ENCODE measurements at places on chromosomes 3 and 15.

DNA sequence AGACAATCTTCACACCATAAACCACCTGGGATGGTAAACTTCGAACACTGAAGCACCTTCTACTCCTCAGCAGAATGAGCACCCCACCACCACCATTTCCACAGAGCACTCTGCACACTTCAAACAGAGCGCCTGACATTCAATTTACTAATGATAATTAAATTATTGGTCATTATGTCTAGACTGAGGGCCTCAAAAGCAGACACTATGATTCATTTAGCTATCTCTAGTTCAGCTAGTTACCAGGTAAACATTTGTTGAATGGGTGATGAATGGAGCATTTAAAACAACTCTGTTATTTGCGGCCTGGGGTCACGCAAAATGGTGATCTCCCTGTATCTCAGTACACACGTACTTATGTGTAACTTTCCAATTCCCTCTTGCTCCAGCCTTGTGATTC lies 40.9 kb downstream of the ACAP2 start:
- no peak for DNase-seq

DNA sequence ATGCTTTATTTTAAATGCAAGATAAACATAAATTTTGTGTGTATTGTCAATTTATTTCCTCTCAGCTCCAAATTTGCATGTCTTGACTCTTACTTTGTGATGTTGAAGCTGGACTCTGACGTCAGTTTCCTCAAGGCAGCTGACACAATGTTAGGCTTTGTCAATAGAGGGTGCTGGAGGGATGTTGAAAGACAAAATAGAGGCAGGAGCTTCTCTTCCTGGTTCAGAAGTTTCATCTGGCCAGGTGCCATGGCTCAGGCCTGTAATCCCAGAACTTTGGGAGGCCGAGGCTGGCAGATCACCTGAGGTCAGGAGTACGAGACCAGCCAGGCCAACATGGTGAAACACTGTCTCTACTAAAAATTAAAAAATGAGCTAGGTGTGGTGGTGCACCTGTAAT lies 408.6 kb downstream of the GBE1 start:
- DNase-seq: no peak

DNA sequence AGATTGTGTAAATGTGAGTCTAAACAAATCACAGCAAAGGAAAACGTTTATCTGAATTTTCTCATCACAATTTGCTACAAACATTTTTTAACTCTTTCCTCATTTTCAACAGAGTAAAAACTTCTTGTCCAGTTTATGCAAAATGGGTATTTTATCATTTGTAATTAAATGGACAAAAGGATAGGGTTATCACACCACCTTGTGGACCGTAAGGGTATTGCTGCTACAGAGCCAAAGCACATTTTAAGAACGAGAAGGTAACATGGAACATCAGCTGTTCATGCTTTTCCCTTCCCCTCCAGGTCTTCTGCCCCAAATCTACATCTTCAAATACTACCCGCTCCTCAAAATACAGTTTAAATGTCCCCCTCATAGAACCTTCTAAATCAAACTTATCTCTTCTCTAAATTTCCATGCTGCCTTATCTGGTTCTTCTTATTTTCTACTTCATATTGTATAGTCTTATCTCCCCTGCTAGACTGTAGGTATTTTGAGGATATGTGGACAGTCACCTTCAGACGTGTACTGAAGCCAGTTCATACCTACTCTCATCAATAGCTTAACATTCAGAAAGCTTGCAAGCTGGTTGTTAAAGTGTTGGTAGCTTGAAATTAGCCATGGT lies 12.8 kb upstream of the SETMAR start:
- peak; percentile 50 for DNase-seq

GRCh38 chr15:91186904-91187656 lies 87.0 kb downstream of the SV2B start:
- peak; percentile 17 for DNase-seq

DNA sequence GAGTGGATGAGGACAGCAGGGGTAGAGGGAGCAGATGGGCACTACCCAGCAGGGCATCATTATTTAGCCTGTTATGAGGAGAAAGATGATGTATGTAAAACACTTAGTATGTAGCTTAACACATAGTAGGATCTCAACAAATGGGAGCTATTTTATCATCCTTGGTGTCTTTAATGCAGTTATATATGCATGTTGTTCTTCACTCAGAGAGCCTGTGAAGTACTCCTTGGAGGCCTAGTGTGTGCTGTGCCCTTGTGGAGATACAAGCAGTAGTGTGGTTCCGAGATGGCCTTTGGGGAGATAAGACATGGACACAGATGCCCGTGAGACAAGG lies 124.2 kb downstream of the LIPC start:
- no peak for DNase-seq

GRCh38 chr3:86554383-86554782 lies 436.6 kb downstream of the VGLL3 start:
- no peak for DNase-seq

GRCh38 chr15:28868744-28869345 lies 16.9 kb upstream of the APBA2 start:
- no peak for DNase-seq

DNA sequence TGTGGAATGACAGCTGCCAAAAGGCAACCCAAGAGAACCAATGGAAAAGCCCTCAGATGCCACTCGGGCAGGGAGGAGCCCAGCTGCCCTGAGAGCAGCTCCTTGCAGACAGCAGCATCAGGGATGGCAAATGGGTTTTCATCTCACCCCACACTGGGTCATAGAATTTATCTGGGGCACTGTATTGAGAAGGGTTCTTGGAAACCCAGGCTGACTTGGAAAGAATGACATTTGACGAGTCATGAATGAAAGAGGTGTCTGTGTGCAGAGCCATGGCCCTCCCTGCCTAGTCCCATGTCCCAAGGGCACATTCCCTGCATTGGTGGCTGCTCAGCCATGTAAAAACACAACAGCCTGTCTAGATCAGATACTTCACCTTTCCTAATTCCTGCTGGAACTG lies 157.9 kb upstream of the BHLHE40 start:
- DNase-seq: no peak

GRCh38 chr3:118116991-118117390 lies 917.7 kb downstream of the IGSF11 start:
- DNase-seq: peak; percentile 54

- DNase-seq: no peak
Measured at GRCh38 chr3:126889276-126890201, 93.4 kb upstream of the PLXNA1 start.

DNA sequence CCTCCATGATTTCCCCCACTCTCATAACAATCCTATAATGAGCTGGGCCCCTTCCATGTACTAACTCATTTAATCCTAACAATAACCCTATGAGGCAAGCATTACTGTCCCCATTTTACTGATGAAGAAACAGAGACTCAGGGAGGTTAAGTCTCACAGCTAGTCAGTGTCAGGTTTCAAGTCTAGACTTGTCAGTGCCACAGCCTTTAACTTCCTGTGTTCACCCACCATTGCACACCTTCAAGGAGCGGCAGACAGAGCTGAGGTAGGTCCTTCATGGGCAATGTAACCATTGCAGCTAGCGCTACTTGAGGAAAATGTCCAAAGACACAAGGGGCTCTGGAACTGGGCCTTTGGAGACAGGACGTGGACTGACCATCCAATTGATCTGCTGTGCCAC lies 105.8 kb upstream of the CTNNB1 start:
- no peak for DNase-seq

DNA sequence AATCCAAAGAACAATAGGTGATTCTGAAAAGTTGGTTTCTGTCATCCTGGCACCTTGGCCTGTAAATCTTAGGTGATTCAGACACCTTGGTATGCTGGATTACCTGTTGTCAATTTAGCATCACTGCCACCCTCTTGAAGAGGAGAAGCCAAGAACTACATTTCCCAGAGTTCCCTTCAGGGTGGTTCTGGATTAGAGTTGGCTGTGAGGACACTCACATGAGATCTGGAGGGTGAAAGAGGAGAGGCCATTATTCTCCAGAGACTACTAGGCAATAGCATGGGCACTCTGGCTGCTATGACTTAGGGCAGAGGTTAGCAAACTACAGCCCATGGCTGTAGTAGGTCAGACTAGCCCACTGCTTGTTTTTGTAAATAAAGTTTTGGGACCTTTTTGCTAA lies 41.7 kb upstream of the CORO2B start:
- no peak for DNase-seq

DNA sequence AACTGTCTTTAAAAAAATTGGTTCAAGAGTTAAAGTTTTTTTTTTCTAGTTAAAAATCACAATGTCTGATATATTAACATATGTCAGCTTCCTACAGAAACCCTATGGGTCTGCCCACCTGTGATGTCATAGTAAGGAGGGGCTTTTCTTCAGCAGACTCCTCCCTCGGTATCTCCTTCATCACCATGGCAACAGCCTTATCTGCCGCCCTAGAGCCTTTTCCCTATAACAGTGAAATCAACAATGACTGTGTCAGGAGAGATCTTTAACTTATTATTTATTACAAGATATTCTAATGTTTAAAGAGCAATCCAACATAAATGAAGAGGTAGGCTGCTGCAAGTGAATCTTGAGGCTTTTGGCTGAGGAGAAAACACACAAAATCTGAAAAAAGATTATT lies 138.7 kb downstream of the PEX5L start:
- DNase-seq: peak; percentile 54

- no peak for DNase-seq
Measured at GRCh38 chr15:68558318-68559305, 20.2 kb upstream of the CORO2B start.

- DNase-seq: no peak
Measured at GRCh38 chr3:169971522-169971921, 4.9 kb downstream of the SEC62 start.

DNA sequence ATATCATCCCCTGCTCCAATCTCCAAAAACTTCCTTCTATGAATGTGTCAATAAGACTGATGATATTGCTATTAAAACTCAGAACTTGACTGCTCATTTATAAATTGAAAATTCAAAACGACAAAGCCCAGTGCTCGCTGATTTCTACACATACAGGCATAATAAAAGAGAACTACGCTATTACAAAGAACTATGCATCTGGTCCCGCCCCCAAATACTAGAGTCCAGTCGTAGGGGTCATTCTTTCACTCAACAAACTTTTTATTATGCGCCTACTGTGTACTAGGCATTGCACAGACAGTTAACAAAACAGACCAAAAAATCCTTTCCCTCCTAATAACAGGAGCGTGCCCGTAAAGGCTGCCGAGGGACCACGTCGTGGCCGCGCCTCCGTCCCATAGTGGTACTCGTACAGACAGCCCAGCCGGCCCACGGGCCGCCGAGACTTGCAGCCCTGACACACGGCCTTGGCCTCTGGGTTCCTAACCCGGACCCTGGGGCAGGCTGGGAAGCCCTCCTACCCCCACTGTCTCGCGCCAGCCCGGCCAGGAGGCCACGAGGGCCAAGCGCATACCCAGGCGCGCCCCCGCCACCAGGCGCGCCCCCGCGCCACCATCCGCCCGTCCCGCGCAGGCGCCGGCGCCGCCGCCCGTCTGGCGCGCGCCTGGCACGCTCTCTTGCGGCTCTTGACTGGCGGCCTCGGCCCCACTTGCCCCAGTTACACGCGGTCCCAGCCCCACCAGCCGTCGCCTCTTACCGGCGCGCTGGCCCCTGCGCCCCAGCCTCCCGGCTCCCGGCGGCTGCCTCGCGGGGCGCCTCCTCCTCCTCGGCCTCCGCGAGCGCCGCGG lies 757 bp downstream of the AVEN start:
- peak; percentile 64 for DNase-seq

DNA sequence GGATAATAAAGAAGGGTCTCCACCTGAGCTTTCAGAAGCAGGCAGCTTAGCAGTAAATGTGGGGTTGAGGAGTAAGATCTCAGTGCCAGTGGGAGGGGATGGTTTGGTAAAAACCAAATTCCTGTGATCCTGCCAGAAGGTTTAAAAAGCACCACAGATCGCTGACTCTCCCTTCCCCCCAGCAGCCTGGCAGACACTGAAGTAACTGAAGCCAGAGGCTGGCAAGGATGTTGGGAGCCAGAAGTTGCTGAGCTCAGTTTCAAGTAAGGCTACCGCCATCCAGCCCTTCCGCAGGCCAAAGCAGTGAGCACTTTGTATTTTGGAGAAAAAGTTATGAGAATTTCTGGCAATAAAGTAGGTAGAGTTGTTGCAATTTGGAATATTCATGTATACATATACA lies 246.4 kb downstream of the ZNF621 start:
- DNase-seq: no peak

DNA sequence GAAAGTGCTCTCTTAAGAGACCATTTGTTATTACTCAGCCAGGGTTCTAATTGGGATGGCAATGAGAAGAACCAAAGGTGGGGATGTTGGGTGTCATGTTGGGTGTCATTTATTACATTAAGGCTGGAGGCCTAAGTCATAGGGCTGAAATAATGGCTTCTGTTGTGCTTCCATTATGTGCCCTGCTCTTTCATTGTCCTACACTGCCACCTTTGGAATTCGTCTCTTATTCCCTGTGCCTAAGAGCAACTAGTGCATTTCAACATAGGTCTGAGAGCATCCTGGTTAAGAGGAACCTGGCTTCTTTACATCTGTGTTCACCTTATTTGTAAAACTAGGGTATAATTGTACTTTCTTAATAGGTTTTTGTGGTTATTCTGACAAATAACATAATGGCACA lies 32.2 kb downstream of the RIOX2 start:
- no peak for DNase-seq

DNA sequence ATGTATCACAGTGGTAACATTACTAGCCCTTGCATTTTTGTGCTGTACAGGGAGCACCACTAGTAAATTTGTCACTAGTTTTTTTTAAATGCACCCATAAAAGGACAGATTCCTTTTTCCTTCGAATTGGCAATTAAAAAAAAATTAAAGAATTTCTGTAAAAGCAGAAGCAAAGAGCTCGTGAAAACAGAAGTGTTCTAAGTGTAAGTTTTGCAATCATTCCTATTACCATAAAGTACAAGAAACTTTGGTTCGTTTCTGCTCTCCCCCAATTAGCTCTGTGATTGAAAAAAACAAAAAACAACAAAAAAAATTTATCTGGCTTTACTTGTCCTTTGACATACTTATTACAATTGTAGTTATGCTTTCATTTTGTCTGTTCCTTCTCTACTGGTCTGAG lies 5.3 kb downstream of the SERP1 start:
- DNase-seq: no peak

DNA sequence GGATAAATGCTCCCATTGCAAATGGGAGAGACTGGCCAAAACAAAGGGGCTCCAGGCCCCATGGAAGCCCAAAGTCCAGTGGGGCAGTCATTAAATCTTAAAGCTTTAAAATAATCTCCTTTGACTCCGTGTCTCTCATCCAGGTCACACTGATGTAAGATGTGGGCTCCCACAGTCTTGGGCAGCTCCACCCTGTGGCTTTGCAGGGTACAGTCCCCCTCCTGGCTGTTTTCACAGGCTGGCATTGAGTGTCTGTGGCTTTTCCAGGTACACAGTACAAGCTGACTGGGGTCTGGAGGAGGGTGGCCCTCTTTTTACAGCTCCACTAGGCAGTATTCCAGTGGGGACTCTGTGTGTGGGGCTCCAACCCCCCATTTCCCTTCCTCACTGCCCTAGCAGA lies 45.9 kb downstream of the NIPA2 start:
- no peak for DNase-seq

- no peak for DNase-seq
Measured at GRCh38 chr3:51715231-51715976, 8.5 kb downstream of the GRM2 start.

- no peak for DNase-seq
Measured at GRCh38 chr3:9884555-9885165, 4.6 kb upstream of the CIDEC start.

All from neuronal stem cell (in vitro differentiated cells).